ENCODE measurements at places on chromosomes 16 and 17.

DNA sequence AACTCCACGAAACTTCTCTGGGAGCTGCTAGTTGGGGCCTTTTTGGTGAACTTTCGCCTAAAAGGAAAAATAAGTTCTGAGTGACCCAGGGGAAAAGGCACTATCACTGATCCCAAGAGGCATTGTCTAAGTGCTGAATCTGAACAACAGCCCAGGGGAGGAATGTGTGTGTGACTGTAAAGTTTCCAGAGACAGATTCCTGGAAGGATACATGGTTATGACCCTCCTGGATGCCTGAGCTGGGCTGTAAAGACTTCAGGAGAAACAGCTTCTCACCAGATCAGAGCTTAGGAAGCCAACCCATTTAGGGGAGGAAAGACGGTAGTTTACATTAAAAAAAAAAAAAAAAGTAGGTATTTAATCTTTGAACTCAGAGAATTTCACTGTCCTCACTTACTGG, 20.2 kb downstream of the HIGD1B start:
- DNase-seq = no peak

DNA sequence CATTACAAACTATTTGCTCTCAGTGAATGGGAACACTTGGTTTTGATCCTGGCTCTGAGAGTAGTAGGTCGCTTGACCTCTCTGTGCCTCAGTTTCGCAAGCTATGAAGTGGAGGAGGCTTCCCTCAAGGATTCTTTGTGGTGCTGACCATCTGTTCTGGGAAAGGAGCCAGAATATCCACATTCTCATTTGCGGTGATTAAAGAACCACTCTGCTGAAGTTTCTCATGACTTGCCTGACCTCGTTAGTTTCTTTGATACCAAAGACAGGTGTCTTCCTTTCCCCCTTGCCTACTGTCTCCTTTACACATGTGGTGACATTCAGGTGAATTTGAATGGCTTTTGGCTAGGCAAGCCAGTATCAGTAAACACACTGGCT, 116.0 kb downstream of the SNX29 start:
- DNase-seq = peak; percentile 53

DNA sequence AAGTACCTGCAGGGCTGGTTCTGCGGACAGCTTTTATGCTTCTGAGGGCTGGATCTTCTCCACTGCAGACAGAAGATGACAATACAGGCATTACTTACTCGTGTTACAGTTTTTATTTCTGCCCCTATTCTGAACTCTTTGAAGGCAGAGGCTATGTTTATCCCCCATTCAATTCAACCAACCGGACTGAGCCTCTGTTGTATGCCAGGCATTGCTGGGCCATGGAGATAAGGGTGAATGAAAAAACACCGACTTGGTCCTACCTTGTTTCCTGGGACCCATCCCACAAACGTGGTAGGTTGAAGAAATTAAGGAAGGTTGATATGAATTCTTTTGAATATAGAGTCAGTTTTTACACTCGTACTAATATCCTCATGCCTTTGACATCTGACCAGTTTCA, 10.0 kb upstream of the HP start:
- DNase-seq = no peak

DNA sequence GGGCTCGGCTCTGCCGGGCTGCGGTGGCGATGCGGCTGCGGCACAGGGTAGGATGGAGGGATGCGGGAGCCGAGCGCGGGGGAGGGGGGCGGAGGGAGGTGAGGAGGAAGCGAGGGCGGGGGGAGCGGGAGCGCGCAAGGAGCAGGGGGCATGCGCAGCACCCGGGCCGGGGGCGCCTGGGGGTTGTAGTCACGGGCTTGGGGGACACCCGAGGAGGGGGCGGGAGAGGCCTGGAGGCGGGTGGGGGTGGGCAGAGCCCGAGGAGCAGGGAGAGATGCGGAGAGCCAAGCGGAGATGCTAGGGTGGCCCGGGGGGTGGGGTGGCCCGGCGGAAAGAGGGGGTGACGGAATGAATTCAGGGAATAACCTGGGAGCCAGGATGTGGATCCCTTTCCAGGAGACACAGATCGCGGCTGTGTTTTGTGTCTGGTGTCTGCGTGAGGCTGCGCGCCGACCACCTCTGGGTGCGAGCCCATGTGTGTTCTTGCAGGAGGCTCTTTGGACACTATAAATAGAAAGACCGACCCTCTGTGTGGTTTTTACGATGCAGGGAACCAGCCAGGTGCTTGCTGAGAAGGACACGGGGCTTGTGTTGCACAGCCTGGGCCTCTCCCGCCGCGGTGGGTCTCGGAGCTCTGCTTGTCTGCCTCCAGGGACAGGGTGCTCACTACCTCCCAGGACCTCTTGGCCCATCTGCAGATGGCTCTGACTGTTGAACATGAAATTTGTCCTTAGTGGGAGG, at the start of gene STX1B:
Gene STX1B (minus strand): TSS at position 54 of the 741 bp plus-strand sequence. CDS start 242 bp downstream, outside the sequence.
- DNase-seq = no peak

DNA sequence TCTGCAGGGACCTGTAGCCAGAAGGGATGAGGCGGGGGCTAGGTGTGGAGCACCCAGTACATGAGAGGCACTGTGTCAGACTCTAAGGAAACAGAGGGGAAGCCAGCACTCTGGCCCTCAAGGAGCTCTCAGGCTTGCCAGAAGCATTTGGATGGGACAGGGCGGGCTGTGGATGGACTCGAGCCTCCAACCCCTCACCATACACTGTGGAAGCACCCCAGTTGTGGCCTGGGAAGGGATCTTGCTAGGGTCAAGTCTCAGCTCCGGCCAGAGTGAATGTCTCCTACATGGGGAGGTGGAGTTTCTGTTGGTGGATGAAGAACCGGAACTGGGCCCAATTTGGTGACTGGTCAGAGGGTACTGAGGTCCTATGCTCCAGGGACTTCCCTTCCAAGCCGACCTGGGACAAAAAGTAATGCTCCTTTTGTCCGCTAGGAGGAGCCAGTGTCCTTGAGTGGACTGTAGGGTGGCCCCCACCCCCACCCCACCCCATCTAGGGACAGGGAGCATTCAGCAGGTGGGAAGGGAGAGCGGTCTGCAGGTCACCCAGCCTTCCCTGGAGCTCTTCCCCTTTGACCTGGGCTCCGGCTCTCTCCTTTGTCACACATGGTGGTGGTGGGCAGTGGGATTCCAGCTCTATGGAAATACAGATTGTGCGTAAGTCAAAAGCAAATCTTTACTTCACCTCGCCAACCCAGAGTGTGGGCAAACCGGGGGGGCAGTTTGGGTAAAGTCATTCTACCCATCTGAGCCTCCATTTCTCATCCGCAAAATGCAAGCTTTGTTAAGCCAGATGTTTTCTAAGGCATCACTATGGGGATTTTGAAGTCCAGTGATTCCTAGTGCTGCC, 20.4 kb upstream of the PHB1 start:
- DNase-seq = peak; percentile 43

- no peak for DNase-seq
These were observed 1.2 kb downstream of the FAAP100 start for GRCh38 chr17:81550830-81551457.

GRCh38 chr17:7850701-7851437, 4.0 kb upstream of the TMEM88 start:
- no peak for DNase-seq

DNA sequence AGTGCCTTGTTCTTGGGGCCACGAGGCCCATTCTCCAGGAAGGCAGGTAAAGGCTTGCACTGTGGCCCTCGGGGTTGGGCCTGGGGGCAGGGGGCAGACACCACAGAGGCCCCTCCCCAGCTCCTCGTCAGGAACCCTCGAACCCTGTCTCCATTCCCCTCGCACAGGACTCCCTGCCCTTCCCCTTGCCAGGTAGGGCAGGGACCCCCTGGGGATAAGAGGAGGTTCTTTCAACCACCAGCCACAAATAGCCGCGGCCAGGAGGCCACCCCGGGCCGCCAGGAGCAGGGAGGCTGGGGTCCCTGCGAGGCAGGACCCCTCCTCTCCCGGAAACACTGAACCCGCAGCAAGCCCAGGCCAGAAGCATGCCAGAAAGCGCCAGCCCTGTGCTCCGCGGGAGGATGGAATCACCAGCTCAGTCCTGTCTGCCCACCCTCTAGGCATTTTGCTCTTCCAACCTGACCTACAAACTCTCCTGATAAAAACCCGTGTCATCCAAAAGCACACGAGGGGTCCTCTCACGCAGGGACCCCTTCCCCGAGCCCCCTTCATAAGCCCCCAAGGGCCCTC, 45.6 kb downstream of the SLC47A1 start:
- DNase-seq = no peak

- DNase-seq = no peak
These were observed 33.3 kb upstream of the MGAT5B start for GRCh38 chr17:76834870-76835269.

- no peak for DNase-seq
These were observed 102.1 kb downstream of the YPEL2 start for GRCh38 chr17:59433586-59433985.

- no peak for DNase-seq
These were observed 41.3 kb downstream of the GRIN2C start for GRCh38 chr17:74818291-74818938.

- DNase-seq = no peak
These were observed 5.7 kb upstream of the NUP93 start for GRCh38 chr16:56724191-56724590.

DNA sequence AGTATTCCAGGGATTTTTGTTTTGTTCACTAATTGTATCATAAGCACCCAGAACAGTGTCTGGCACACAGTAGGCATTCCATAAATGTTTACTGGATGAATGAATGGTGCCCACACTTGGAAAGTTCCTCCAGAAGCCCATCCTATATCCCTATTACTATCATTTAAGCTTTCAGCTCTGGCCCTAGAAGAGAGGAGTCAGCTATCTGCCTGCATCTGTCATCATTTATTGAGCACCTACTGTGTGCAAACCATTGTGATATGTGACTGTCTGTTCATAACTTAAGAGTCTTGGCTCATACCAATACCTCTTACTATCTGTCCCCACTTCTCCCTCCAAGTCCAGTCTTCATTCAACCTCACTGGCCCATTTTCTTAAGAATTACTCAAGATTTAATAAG, 20.1 kb upstream of the SP6 start:
- DNase-seq = no peak

DNA sequence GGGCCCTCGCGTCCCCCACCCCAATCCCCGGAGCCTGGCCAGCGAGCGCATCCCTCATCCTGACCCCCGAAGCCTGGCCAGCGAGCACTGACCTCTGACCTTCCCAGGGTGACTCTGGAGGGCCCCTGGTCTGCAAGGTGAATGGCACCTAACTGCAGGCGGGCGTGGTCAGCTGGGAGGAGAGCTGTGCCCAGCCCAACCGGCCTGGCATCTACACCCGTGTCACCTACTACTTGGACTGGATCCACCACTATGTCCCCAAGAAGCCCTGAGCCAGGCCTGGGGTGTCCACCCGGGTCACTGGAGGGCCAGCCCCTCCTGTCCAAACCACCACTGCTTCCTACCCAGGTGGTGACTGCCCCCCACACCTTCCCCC, 2.3 kb downstream of the TPSD1 start:
- DNase-seq = no peak

DNA sequence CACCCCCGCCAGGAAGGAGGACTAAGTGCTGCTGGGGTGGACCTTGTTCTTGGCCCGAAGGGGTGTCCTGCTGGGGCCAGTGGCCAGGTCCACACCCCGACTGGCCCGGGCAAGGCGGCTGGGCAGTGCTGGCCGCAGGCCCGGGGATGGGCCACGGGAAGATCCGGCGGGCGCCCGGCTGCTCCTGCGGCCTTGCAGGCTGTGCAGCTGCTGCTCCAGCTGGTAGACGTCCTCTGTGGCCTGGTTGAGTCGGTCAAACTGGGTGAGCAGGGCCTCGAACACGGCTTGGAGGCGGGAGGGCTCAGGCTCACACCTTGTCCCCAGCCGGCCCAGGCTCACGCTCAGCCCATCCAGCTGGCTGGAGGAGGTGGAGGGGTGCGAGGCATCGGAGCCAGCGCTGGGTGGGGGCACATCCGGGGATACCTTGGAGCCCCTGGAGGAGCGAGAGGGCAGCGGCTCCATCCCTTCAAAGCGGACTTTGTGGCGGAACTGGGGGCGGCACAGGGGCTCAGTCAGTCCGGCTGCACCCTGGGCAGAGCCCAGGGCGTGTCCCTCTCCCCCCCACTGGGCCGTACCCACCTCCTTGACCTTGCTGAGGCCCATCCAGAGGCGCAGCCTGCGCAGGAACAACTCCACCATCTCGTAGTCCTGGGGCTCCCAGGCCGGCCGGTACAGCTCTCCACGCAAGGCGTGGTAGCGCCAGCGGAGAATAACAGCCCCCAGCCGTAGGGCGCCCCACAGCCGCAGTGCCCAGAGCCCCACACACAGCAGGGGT, 42.1 kb downstream of the TSC2 start:
- DNase-seq = no peak

DNA sequence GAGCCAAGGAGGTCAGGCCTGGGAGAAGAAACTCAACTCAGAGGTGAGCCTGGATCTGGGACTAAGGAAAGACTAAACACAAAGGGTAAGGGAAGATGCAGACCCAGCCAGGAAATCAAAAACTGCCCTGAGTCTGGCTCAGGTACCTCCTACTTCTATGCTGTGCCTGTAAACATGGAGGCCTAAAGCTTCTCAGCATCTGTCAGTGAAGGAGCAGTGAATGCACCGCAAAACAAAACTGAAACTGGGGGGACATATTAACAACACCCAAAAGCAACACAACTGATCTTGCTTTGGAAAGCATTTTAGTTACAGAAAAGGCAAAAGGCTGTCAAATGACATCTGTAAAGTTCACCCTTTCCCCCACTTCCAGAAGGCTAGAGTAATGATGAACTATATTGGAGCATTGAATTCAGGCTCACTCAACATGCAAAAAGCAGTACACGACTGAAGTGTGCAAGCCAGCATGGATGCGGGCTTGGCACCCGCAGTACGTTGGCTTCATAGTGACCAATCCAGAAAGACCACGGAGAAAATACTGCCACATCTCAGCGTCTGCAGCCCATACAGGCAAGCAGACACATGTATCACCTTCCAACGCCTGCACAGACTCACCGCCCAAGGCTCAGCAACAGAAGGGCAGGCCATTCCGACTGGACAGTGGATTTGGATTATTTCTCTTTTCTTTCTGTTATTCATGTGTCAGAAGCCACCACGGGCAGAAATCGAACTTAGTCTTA, 3.8 kb downstream of the TBC1D16 start:
- DNase-seq = no peak

DNA sequence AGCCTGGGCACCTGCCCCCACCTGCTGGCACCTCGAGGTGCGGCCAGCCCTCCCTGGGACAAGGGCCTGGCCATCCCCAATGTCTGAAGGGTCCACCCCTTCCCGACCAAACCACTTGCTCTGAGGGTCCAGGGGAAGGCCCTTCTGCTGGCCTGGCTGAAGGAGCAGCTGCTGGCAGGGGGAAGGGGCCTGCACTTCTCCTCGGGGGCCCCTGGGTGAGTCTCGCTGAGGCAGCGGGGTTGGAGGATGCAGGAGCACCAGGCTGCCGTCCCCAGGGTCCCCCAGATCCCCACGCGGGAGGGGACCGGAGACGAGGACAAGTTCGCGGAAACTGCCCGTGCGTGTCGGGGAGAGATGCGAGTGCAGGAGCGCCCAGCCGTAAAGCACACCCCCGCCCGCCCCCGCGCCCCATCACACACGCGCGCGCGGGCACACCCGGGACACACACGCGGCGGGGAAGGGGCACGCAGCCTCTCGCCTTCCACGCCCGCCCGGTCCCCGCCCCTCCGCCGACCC, 725 bp upstream of the CACNA1H start:
- DNase-seq = no peak

DNA sequence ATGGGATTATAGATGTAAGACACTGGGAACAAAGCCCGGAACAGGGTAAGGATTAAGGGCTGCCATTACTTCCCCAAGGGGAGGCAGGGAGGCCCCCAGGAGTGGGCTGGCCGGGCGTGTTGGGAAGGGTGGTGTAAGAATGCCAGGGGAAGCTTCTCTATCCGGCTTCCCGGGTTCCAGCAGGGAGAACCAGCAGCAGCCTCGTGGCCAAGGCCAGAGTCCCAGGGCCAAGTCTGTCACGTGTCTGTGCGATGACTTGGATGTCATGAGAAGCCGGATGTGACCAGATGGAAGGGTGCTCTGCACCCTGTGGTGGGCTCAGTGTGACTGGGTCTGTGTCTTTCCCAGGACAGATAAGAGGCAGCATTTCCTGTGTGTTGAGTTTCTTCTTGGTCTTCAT, 52.1 kb downstream of the SCNN1B start:
- DNase-seq = no peak

All from Caki2 (cell line).